AG10803 (cell line): ENCODE measurements at places on chromosomes 13 and 19.

DNA sequence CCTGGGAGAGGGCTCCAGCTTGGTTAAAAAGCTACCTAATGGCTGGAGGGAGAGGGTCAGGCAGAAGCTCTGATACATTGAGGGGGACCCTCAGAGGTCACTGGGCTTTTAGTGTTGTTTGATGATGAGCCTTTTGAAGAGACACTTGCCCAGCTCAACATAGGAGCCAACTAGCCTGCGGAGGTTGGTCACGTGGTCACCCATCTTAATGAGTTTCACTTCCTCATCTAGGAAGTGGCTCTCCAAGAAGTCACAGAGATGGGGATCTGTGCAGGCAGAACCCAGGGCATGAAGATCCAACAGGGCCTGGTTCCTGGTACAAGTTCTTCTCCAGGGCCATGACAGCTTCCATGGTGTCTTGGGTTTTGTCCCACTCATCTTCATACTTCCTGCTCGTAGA, 33.4 kb downstream of the IPO5 start:
- no peak for DNase-seq

GRCh38 chr13:103788061-103788652, 721.9 kb upstream of the SLC10A2 start:
- DNase-seq, result no peak

DNA sequence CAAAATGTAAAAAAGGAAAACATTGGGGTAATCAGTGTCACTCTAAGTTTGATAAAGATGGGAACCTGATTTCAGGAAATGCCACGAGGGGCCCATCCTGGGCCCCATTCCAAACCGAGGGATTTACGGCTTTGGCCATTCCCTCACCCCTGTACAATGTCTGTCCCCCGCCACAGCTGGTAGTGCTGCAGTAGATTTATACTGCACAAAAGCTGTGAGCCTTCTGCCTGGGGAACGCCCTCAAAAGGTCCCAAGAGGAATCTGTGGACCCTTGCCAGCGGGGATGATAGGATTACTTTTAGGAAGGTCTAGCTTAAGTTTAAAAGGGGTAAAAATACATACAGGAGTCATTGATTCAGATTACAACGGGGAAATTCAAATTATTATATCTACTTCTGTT, 173.4 kb upstream of the SGCG start:
- DNase-seq, result no peak

DNA sequence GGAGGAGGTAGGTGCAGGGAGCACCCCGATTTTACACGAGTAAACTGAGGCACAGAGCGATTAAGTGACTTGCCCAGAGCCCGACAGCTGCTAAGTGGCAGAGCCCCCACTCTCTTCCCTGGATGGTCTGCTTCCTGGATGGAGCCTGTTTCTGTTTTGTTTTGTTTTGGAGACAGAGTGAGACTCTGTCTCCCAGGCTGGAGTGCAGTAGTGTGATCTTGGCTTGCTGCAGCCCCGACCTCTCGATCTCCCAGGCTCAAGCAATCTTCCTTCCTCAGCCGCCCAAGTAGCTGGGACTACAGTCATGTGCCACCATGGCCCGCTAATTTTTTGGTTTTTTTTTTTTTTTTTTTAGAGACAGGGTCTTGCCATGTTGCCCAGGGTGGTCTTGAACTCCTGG, 17.3 kb downstream of the BICRA start:
- DNase-seq, result no peak

DNA sequence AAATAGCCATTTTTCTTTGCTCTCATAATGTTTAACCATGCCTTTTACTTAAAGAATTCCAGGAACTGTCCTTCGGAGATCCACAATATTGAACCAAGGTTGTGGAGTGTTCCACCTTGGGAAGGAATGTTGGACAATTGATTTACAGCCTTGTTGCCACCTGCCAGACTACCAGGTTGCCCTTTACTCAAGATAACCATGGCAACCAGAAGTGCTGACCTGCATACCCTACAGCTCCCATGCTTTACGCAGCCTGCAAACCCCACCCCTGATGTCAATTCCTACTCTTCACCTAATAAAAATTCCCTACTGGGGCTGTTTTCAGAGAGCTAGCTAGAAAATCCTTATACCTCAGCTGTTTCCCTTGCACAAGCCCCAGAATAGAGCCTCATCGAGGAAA, 151.0 kb upstream of the RXFP2 start:
- DNase-seq, result no peak

DNA sequence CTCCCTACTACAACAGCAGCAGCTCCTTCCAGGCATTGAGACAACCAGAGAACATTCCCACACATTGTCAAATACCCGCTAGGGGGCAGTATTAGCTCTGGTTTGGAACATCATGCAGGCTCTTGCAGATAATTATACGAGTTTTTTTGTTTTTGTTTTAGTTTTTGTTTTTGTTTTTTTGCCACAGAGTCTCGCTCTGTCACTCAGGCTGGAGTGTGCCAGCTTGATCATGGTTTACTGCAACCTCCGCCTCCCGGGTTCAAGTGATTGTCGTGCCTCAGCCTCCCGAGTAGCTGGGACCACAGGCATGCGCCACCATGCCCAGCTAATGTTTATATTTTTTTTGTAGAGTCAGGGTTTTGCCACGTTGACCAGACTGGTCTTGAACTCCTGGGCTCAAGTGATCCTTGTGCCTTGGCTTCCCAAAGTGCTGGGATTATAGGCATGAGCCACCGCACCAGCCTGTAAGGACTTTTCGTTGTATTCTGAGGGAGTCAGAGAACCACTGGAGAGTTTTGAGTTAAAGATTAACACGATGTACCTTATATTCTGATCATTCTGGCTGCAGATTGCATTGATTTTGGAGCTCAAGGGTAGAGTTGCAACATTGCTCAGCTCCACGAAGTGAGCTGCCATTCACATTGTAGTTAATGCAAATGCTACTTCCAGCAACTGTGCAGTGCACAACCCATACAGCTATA, 41.7 kb upstream of the CEACAM20 start:
- DNase-seq, result peak; percentile 79

GRCh38 chr13:98598043-98598442, 21.1 kb upstream of the STK24 start:
- no peak for DNase-seq

- no peak for DNase-seq
Measured at GRCh38 chr19:40907968-40908735, 26.1 kb upstream of the CYP2A7 start.

DNA sequence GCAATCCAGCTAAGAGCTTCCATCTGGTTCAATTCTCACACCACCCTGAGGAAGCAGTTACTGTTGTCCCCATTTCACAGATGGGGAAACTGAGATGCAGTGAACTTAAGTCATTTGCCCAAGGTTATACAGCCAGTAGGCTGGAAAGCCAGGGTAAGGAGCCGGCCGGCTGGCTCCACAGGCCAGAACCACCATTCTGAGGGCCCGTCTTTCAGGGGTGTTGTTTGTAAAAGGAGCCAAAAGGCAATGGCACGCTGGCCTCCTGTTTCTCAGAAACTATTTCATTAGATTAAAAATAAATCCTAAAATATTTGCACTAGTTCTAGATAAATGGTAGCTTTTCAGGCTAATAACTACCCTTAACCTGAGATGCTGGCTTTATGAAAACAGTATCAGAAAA, 114.9 kb downstream of the CRYL1 start:
- no peak for DNase-seq

GRCh38 chr13:44313674-44314073, 60.0 kb upstream of the SERP2 start:
- DNase-seq, result peak; percentile 80

DNA sequence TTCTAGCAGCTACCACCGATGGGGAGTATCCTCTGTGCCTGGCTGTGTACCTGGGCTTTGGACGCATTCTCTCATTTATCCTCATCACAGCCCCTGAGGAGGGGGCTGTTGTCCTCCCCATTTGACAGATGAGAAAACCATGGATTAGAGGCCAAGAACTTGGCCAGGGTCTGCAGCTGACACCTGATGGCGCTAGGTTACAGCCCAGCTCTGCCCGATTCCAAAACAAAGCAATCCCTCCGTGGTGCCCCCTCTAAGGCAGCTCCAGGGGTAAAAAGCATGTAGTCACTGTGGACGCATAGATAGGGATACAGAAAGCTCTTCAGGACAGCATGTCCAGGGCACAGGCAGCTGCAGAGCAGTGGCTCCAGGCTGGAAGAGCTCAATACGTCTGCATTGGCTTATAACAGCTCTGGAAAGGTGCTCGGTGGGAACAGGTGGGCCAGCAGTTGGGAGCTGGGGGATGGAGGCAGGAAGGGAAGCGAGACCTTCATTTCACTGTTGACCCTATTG, 35.4 kb upstream of the UQCRFS1 start:
- DNase-seq, result no peak

- no peak for DNase-seq
Measured at GRCh38 chr13:114012921-114013320, 39.0 kb upstream of the C13orf46 start.

GRCh38 chr13:111503905-111504695, 183.7 kb downstream of the TEX29 start:
- DNase-seq, result no peak

GRCh38 chr19:48121066-48121465, 10.4 kb upstream of the PLA2G4C start:
- no peak for DNase-seq

- peak; percentile 59 for DNase-seq
Measured at GRCh38 chr19:9205501-9206113, 13.8 kb downstream of the OR7D4 start.

GRCh38 chr13:79336966-79337365, 69.1 kb downstream of the RBM26 start:
- no peak for DNase-seq

DNA sequence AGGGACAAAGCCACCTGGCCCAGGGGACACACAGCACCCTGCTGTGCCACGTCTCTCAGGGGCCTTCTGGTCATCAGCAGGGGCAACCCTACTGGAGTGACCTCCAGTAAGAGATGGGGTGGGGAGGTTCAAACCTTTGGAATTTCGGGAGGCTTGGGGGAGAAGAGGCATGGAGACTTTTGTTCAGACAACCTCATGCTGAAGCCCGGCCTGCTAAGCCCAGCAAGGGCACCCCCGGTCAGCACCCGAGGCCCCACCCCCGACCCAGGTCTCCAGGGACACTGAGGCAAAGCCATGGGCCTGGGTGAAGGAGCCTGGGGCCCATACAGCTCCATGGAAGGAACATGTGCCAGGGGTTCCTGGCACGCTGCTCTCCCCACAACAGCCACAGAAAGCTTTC, 23.3 kb downstream of the ZNF787 start:
- no peak for DNase-seq

- peak; percentile 31 for DNase-seq
Measured at GRCh38 chr13:106597186-106597585, 29.2 kb upstream of the ARGLU1 start.

GRCh38 chr13:45763419-45763818, 61.3 kb downstream of the CBY2 start:
- no peak for DNase-seq

GRCh38 chr19:10517760-10518443, 655 bp upstream of the S1PR5 start:
- peak; percentile 25 for DNase-seq

- DNase-seq, result no peak
Measured at GRCh38 chr13:24742977-24743376, 21.0 kb upstream of the RNF17 start.

DNA sequence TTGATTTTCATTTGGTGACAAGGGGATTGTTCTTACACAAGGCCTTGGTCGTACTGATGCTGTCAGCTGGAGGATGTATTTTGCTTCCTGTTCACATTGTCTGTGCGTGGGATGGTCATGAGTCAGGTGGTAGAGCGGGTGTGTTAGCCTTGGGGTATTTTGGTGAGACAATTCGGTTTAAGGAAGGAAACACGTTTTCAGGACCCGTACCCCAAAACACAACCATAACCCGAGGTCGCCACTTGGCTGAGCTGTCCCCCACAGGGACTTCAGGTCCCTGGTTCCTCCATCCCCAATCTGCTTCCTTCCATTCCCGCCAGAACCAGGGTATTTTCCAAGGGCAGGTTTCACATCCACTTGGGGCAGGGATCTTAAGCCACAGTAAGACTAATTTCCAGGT, 15.0 kb downstream of the MYO9B start:
- peak; percentile 15 for DNase-seq

- DNase-seq, result no peak
Measured at GRCh38 chr13:71699342-71699741, 167.7 kb downstream of the DACH1 start.

DNA sequence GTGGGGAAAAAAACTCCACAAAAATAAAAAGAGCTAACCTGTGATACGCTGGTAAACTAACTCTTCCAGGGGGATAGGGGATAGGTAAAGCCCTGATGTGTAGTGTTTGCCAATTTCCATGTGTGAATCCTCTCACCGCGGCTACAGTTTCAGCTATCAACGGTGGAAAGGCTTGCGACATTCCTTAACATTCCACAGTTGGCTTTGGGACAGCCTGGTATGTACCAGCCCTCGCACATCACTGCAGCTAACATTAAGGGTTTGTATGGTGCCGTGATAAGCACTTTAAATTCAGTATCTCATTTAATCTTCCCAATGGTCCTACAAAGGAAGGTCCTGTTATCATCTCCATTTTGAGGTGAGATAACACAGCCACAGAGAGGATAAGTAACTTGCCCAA, 112.4 kb downstream of the KATNAL1 start:
- DNase-seq, result peak; percentile 11

- DNase-seq, result peak; percentile 53
Measured at GRCh38 chr19:48513289-48514122, 1.9 kb upstream of the LMTK3 start.

GRCh38 chr19:13064092-13064489, 38.6 kb downstream of the LYL1 start:
- DNase-seq, result no peak

DNA sequence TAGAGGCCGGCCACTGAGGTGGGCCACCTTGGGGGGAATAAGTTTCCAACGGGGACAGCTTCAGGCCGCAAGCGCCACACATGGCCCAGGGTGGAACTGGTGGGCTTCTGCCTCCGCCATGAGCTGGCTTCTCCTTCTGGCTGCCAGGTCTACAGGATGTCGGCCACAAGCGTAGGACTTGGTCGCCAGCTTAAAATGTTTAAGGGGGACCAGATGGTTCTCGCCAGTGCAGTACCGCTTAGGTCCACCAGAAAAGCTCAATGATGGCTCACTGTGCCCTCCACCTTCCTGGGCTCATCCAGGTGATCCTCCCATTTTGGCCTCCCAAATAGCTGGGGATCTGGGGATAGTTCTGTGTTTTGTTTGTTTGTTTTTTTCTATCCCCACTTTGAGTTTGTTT, 38.7 kb upstream of the ZNF254 start:
- DNase-seq, result no peak

- no peak for DNase-seq
Measured at GRCh38 chr13:102968572-102969228, 97.5 kb downstream of the SLC10A2 start.

DNA sequence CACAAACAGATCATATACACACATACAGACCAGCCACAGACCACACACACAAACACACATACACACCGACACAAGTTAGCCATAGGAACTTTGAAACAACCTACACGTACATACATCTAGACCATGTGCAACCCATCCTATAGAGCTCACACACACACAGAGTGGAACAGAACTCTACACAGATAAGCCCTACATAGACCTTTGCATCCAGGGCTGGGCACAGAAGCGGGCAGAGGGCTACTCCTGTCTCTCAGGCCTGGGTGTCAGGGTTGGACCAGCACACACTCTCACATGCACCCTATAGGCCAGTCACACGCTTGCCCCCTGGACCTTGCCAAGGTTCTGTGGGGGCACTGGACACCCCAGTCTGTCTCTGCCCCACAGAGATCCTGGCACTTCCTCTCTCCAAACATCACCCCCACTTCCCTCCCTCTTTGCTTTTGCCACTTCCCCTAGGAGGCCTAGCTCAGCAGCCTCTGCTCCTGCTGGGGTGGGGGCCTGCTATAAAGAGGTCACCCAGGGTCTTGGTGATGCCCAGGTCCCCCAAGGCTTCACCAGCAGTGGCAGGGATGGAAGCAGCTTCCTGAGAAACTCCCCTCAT, 5.8 kb upstream of the JUNB start:
- DNase-seq, result no peak
